ENCODE measurements at places on chromosomes 7 and 10. TPM values are rescaled to one million over a fixed set of nuclear protein-coding genes. Genes with fewer than 3 reads are reported as not detected.

DPYSL4 gene
- total RNA-seq = 0.52 TPM

FAS gene
- total RNA-seq = 13.7 TPM

GRCh38 chr10:29843143-29843542, 208.4 kb upstream of the SVIL start:
- H3K36me3 ChIP-seq = no peaks in the 10 kb centered on the region
- H3K4me1 ChIP-seq = peaks cover 33% of the 10 kb centered on the region
- H3K4me3 ChIP-seq = no peak overlapping the region
- no peaks in the 10 kb centered on the region for H3K27me3 ChIP-seq

GRCh38 chr7:106865130-106866041, at the start of gene PIK3CG:
TSS of gene PIK3CG (plus strand) at chr7:106865282. CDS start at chr7:106867562, 2,280 bp downstream.
- no peaks in the 10 kb centered on the region for H3K27me3 ChIP-seq
- no peak for DNase-seq
- no peak within 1 kb of the TSS for H3K4me3 ChIP-seq
- H3K36me3 ChIP-seq = no peaks in the 10 kb centered on the region

DNA sequence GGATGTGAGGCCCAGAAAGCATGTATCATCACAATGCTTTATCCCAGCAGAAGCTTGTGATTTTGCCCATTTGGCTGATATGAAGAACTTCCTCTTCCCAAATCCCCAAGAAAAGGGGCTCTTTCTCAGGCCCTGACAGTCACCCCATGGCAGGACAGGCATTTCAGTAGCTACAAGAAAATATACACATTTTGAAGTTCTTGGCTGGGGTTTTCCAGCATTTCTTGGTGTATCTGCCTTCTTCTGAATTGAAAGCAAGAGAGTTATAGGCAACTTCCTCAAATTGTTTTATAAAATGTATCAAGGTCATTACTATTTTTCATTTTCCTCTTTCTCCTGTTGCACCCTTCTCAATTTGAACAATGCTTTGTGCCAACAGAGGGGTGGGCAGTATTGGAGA, 63.3 kb upstream of the PDLIM1 start:
- no peak overlapping the region for H3K4me3 ChIP-seq
- H3K27me3 ChIP-seq = no peaks in the 10 kb centered on the region
- H3K27ac ChIP-seq = no peak overlapping the region
- H3K4me1 ChIP-seq = peaks cover 25% of the 10 kb centered on the region

GRCh38 chr7:111499027-111499426, 63.3 kb downstream of the IMMP2L start:
- no peaks in the 10 kb centered on the region for H3K4me1 ChIP-seq
- no peak overlapping the region for H3K27ac ChIP-seq
- H3K36me3 ChIP-seq = no peaks in the 10 kb centered on the region
- H3K27me3 ChIP-seq = no peaks in the 10 kb centered on the region
- DNase-seq = no peak

Data from body of pancreas (tissue), 4 donors.